ENCODE measurements at places on chromosomes 1 and 21. TPM values are rescaled to one million over a fixed set of nuclear protein-coding genes. Genes with fewer than 3 reads are reported as not detected.

GRCh38 chr1:154628121-154628405, 20.1 kb upstream of the ADAR start:
- DNase-seq = no peak

DNA sequence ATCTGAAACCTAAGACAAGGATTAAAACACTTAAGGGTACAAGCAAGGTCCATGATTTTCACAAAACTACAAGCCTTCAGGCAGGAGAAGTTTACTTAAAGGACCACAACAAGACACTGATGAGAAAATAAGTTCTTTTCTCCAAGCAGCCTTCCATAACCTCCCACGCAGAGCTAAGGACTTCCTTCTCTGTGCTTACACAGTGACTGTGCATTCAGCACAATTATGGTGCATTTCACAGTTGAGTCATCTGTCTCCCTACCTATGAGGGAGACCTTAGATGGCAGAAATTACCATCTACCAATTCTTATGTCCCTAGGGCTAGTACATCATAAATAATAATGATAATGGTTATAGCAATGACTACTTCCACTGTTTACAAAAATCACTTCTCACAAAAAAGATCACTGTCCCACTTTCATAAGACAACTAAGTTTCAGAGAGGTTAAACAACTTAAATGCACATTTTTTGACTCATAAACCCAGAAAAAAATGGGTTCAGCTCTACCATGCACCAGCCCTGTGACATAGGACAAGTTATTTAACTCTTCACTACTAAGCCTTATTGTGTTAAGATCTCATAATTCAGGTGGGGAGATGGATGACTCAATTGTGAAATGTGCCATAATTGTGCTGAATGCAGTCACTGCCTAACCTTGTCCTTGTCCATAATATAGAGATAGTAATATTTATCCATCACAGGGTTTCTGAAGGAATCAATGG, 45.3 kb downstream of the TARBP1 start:
- DNase-seq = no peak

DNA sequence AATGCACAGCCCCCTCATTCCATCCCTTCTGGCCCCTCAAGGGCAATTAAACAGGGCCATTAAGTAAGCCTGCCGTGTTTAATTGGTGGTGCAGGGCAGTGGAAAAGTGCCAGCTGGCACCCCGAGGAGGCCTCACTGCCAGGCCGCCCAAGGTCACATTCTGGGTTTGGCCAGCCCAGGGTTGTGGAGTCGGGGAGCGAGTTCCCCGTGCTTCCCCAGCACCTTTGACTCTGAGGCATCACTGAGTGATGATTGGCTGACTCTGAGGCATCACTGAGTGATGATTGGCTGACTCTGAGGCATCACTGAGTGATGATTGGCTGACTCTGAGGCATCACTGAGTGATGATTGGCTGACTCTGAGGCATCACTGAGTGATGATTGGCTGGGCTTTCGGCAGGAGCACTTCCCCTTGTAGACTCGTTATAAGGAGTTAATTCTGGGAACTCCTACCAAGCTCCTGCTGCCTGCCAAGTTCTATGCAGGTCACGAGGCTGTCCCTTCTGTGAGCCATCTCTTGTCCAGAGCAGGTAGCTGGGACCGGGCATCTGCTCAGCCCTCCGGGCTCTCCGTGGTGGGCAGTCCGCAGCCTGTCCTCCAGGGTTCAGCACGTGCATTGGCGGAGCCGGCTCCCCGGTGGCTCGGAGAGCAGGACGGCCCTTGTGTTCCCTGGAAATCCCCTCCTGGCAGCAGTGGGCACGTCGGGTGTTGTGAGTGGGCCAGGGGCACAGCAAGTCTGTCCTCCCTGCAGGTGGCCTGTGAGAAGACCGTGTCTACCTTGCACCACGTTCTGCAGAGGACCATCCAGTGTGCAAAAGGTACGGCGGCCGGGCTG, 20.9 kb downstream of the CSTB start:
- DNase-seq = peak; percentile 45

DNA sequence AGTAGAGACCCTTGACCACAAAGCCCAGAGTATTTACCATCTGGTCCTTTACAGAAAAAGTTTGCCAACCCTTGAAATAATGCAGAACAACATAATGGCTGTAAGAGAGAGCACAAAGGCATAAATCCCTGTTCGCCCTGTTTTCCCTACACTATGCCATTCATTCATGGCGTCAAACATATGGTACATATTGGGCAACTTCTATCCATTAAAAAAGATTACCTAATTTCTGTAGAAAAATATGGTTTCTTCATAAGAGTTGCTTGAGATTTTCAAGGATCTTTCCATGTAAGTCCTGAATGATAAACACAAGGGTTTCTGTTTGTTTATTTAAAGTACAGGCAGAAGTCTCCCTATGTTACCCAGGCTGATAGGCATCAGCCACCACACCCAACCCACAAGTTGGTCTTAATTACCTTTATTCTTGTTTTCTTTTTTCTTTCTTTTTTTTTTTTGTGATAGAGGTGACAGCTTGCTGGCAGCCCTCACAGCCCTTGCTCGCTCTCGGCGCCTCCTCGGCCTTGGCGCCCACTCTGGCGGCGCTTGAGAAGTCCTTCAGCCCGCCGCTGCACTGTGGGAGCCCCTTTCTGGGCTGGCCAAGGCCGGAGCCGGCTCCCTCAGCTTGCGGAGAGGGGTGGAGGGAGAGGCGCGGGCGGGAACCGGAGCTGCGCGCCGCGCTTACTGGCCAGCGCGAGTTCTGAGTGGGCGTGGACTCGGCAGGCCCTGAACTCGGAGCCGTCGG, 68.3 kb upstream of the NR5A2 start:
- no peak for DNase-seq

Gene KLHL20
- 17.3 TPM for total RNA-seq

Gene RPS6KA1
- total RNA-seq = 2.5 TPM

DNA sequence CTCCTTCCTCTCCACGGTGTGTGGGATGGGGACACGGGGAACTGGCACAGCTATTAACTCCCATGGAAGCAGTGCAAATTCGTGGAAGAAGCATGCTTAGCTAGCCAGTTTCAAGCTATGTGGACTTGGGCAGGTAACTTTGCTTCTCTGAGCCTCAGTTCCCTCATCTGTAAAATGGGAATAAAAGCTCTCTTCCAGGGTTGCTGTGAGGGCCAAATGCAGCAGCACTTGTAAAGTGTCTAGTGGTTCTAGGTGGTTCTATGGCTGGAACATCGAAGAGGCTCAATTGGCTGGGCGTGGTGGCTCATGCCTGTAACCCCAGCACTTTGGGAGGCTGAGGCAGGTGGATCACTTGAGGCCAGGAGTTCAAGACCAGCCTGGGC, 43.3 kb downstream of the DHRS3 start:
- no peak for DNase-seq

DNA sequence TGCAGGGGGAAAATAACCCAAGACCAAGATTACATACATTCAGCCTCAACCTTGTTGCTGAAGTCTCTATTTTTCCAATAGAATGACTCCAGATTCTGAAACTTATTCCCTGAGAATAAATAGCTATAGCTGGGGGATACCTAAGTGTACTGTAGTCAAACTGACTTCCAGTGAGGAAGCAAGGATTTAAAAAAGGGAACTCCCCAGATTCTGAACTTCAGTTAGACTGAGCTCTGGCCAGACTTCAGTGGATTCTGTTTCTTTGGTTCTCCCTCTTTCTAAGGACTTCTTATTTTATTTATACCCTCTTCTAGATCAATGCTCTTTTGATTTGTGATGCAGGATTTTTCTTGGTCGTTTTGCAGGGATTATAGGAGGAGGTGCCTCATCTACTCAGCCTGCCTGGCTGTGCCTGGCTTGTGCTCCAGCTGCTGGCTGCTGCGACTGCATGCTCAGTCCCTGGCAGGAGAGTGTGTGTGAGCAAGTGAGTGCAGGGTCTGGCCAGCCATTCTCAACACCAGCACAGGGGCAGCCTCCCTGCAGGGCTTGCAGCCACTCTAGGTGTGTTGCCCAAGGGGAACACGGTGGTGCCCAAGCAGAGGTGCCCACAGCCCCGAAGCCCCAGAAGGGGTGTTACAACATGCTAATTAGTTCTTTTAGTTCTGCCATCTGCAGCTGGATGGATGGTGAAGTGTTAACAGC, 43.0 kb downstream of the SPATA17 start:
- no peak for DNase-seq

- DNase-seq = peak; percentile 73
Observed at GRCh38 chr1:28877132-28877781, 37.1 kb upstream of the EPB41 start.

DNA sequence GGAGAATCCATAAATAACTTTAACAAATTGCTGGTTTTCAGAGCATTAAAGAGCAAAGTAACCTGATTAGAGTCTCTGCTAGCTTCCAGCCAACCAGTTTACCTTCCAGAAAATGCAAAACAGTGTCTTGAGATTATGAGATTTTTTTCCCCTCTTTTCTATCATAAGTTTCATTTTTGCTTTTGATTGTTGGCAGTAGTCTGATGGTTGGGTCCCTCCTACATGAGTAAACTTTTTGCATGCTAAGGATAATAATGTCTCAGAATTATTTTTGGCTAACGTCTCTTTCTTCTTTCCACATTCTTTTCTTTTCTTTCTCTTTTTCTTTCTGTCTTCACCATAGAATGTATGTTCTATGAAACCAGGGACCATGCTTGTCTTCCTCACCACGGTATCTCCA, 6.3 kb upstream of the ADAMTS5 start:
- no peak for DNase-seq

Gene KRTAP21-2
- total RNA-seq = not detected

Gene CSF3R
- total RNA-seq = 9.7 TPM

GRCh38 chr21:38794978-38795377, 10.8 kb upstream of the ETS2 start:
- DNase-seq = no peak

All from heart right ventricle (tissue), 16 donors.